AG09309 (cell line): ENCODE measurements at places on chromosomes 2 and 18.
A peak's percentile ranks its signal among the peaks of the same experiment; 100 is the strongest.

DNA sequence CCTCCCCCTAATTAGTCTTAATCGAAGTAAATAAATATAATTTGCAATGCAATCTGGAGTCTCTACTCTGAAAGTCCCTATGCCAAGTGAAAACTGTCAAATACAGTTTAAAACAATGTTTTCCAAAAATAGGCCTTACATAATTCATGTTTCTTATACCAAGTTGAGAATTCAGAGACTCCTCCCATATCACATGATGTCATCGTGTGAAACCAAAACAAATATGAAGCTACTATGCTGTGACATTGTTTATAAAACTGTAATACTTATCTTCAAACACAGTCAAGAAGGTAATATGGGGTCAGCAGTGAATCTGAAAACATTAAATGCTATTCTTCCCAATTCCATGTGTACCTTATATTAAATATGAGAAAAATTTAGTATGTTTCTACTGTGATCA, 940.2 kb upstream of the FANCL start:
- DNase-seq, result no peak

DNA sequence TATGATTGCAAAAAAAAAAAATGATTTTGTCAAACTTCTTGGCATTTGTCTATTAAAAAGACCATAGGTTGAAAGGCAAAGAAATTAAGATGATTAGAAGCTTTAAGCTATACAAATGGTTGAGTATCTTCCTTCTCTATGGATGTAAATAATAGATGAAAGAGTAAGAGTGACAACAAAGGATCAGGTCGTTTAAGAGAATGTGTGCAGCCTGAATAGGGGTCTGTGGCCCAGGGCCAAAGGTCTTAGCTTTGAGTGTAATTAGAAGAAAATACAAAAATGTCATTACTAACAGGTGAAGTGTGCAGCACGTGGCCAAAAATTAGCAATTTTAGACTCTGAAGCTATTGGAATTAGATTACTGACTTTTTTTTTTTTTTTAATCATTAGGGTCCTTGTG, 122.4 kb downstream of the GREB1L start:
- DNase-seq, result no peak

GRCh38 chr2:29417630-29418029, 302.4 kb downstream of the CLIP4 start:
- DNase-seq, result no peak

- no peak for DNase-seq
Observed at GRCh38 chr2:172447811-172448493, 20.6 kb downstream of the ITGA6 start.

DNA sequence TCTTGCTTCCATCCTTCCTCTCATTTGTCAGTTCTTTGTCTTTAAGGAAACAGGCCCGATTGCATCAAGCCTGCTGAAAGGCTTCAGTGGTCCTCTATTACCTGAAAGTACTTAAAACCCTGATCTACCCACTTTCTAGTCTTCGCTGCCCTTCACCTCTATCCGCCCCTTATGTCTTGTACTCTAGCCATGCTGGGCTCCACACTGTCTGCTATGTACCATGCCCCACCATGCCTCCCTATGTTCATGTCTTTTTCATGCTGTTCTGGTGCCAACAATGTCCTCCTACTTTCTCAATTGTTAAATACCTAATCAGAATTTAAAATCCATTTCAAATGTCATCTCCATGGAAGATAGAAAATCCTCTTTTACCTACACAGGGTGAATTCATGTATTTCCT, 28.2 kb downstream of the CRYGD start:
- no peak for DNase-seq

GRCh38 chr2:45119855-45120254, 110.6 kb upstream of the SIX2 start:
- DNase-seq, result peak; percentile 91

- DNase-seq, result peak; percentile 45
Observed at GRCh38 chr2:204533629-204534370, 11.5 kb upstream of the PARD3B start.

- DNase-seq, result no peak
Observed at GRCh38 chr18:29226213-29226612, 1049.3 kb upstream of the CDH2 start.

DNA sequence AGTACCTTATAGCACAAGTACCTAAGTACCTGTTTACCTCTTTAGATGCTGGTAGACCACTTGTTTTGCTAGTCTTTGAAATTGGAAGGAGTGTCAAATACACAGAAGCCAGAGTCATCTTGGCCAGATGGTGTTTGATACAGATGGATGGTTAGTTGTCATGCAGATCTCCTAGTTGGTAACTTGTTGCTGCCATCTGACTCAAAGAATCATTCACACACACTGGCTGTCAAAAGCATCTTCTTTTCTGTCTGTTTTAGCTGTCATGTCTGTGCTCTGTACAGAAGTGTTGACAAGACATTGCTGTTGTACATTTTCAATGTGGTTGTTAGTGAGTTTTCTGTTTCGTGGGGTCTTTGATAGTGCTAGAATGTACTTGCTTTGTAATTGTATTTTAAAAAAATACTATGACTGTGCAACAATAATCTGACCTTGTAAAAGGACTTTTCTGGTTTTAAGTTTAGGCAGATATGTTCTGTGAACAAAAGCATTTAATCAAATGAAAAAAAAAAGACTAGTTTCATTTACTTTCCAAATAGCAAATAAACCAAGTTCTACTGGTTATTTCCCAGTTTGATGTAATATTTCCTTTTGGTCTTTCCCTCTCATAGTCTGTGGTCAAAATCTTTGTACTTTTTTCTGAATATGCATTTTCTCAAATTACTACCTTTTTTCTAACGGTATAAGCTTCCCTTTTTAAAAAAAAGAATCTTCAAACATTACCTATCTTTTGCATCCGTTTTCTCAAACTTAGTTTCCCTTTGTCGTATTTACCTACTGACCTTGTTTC, 39.9 kb downstream of the TANK start:
- no peak for DNase-seq

DNA sequence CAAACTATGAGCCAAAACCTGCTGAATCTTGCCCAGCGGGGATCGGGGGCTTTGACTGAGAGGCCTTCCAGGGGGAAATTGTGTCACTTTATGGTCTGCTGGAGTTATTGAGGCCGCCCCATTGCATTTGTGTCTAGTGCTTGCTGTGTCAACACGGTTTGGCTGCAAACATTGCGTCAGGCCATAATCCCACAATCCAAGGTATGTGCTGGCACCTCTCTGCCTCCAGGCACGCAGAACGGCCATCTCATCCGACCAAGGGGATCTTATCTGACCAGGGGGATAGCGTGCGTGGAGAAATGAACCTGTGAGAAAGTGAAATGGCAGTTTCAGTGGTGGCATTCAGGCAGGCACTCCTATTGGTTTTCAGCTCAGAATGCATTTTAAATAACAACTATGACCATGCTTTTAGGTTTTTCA, 18.1 kb upstream of the LYPD6B start:
- DNase-seq, result no peak

- no peak for DNase-seq
Observed at GRCh38 chr18:27695503-27695902, 481.4 kb downstream of the CDH2 start.

DNA sequence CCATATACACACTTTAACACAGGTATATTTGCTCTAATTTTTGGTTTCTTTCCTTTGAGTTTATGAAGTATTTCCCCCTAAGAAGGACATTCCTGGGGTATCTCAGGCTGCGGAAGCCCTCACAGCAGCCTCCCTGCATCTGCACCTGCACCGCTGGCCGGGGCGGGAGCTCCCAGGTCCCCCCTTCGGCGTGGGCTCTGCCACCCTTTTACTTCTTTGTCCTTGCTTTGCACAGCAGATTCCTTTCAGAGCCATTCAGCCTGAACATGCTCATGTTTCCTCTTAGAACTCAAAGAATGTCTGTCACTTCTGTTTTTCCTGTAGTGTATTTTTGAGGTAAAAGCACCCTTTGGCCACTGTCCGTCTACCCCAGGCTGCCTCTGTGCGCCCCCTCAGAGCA, 146.5 kb downstream of the SNTG2 start:
- no peak for DNase-seq

DNA sequence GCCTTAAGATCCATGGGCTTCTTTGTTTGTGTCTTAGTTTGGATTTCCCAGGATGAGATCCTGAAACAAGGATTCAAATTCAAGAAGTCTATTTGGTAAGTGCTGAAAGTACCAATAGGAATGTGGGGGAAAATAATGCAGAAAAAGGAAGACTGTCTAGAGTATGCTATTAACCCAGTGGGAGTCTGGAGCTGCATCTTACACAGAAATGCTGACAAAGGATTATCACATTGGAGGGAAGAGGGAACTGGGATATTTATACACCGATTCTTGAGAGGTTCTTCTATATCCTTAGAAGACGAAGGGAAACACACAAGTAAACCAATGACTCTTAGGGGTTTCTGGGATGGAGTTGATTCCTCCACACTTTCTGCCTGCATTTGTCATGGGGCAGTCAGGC, 294.8 kb upstream of the FIGN start:
- no peak for DNase-seq

DNA sequence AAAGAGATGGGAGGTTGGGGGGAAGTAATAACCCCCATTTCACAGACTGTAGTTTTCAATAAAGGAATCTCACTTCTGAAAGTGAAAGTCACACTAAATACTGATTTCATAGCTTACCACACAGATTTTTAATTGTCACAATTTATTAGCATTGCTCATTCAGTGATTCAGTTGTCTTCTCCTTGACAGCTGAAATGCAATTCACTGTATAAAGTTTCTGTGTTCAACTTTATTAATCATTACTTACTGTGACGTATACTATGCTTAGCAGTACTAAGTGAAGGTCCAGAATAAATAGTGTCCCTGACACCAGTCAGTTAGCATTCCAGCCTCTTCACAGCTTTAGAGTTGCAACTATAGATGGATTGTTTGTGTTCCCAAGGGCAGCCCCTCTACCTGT, 324.1 kb upstream of the CRIM1 start:
- DNase-seq, result no peak

DNA sequence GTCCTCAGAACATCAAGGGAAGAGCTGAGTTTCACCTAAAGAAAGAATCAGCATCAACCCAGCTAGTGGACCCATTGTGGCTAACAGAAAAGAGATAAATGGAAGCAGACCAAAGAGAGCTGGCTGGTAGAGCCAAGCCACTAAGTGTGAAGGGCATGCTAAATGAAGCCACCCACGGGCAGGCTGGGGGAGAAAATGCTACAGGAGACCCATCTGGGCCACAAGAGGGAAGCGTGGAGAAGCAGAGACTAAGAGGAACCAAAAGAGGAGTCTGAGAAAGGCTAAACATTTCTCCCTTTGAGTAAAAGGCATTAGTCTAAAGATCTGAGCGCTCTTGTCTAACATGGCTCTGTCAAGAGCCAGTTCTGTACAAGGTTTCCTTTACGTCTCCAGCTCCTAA, 15.8 kb downstream of the CWC22 start:
- DNase-seq, result no peak

- DNase-seq, result no peak
Observed at GRCh38 chr2:161355983-161356382, 47.8 kb downstream of the PSMD14 start.

GRCh38 chr2:139544186-139544851, 764.1 kb upstream of the NXPH2 start:
- DNase-seq, result no peak

DNA sequence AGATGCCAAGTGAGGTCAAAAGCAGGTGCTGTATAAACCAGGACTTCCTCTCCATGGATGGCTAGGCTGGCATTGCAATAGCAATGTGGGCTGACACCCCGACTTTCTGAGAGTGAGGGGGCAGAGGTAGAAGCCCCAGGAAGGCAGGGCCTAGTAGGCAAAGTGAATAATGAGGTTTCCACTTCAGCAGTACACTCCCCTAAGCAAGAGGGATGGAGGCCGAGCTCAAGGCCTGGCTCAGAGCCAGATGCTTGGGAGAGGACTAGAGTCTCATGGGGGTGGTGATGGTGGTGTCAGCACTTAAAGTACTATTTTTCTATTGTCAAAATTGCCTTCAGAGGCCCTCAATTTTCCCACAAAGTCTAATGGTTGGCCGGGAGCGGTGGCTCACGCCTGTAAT, 41.6 kb upstream of the HK2 start:
- no peak for DNase-seq

DNA sequence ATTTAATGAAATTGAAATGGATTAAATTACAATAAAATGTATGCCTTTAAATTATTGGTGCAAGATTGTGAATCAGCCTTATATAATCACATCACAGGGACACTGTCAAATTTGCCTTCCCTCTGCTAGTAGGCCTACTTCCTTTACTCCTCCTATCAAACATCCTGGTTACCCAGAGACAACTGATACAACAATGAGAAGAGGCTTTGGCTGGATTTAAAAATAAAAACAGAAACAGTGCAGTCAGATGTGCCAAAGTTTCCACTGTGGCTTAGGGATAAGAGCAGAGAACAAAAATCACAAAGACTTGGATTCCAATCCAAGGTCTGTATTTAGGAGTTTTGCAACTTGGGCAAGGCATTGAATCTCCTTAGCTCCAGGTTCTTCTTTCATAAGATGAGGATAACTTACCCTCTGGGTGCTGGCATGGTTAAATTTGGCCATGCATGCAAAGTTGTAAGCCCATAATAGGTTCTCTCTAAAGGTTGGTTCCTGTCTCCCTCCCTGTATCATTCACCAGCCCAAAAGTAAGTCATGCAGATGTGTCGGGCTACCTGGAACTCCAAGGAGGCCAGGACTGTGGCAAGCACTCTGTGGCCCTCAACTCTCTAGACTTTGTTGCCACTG, 99.3 kb upstream of the LRATD1 start:
- no peak for DNase-seq

DNA sequence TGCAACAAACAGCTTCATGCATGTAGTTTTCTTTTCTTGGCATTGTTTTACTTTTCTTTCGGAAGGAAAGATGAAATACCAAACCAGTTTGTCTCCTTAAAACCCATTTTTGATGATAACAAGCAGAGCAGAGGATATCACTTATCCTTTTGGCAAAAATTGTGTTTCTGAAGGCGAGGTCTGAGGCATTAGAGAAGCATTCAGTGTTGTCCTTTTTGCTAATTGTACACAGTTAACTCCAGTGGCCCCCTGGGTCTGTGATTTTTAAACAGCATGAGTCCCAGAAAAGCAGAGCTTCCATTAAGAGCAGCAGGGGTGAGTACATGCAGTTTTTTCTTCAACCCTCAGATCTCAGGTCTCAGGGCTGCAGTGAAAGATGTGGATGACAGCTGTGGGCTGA, 41.3 kb downstream of the TTC39C start:
- DNase-seq, result no peak

DNA sequence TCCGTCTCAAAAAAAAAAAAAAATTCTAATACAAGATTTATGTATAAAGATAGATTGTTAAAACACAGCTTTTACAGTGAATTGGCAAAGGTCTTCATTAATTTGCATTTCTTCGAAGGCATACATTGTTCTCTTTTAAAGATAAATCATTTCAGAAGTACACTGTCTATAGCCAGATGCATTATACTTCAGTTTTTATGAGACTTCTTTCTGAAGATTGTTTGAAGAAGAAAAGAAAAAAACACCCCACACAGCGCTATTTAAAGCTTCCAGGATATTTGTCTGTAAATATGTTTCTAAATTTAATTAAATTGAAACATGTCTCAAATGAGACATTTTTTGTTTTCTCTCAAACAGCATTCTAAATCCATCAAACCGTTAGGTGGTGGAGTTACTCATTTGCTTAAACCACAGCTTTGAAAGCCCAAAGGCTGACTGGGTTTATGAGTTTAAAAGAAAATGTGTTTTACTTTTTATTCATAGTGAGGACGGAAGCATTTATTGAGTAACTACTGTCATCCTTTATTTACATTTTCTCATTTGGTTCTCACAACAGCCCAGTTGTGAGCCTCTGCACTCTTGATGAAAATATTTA, 42.4 kb upstream of the C1GALT1C1L start:
- DNase-seq, result no peak
